ENCODE measurements at places on chromosomes 2 and 18.

DNA sequence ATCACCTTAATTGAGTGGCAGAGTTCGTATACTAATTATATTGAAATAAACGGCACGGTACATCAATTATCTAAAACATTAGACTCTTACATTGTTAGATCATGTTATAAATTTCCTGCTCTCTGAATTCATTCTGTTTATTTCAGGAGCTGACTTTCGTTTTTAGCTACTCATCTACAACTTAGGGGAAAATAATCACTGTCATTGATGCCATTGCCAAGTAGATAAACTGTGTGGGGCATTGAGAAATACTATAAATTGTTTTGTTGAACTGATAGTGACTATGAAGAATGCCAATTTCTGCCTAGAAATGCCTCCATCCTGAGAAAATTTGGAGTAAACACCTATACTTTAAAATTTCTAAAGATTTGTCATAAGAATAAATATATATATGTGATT is 17.5 kb downstream of the ABCB11 start:
- no peak for DNase-seq

- DNase-seq: no peak
Observed at GRCh38 chr2:199869227-199869541, 18.2 kb upstream of the FTCDNL1 start.

- DNase-seq: no peak
Observed at GRCh38 chr2:105383432-105384166, 15.3 kb downstream of the FHL2 start.

DNA sequence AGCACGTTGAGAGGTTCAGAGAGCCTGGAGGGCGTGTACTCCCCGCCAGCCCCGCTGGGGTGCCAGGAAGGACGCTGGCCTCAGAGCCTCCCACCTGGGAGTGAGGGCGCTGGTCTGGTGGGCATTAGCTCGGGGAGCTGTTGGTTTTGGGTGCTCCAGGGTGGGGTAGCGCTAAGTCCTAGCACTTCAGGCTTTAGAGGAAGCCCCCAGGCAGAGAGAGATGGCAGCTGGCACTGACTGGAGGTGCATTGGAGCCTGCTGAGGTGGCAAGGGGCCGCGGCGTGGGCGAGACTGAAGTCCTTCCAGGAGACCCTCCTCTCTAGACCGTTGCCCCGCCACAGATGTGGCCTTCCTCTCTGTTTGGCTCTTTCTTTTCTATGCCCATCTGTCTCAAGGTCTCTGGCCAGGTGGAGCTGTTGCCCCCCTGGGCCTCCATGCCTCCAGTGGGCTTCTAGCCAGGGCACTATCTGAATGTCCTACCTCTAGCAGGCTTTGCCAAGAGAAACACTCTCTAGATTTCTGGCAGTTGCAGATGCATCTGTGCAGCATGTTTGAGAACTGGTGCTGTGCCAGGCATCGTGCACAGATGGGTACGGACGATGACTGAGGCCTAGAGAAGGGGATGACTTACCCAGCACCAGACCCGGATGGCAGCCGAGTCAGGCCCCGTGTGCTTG is 6.6 kb downstream of the CAPN10 start:
- no peak for DNase-seq

DNA sequence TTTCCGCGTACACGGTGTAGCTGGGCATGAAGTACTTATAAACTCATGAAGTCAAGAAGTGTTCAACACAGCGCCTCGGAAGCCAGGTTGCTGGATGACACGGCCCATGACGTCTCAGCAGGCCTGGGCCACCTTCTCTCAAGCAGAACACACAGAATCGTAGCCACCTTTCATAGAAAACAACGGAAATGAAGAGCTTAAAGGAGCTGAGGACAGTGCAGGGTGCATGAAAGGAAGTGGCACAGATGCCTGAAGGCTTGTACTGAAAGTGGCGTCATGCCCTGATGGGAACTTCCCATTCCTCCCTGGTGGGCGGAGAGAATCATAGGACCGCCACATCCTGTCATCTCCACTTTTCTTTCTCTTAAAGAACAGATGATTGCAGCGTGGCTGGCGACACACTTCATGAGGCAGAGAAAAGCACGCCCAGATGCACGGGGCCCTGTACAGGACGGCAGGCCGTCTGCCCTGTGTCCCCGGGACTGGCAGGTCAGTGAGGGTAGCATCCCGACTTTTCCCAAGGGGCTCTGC is 31.1 kb downstream of the HDAC4 start:
- DNase-seq: peak; percentile 27

- DNase-seq: no peak
Observed at GRCh38 chr18:46448347-46448746, 208.7 kb downstream of the LOXHD1 start.

DNA sequence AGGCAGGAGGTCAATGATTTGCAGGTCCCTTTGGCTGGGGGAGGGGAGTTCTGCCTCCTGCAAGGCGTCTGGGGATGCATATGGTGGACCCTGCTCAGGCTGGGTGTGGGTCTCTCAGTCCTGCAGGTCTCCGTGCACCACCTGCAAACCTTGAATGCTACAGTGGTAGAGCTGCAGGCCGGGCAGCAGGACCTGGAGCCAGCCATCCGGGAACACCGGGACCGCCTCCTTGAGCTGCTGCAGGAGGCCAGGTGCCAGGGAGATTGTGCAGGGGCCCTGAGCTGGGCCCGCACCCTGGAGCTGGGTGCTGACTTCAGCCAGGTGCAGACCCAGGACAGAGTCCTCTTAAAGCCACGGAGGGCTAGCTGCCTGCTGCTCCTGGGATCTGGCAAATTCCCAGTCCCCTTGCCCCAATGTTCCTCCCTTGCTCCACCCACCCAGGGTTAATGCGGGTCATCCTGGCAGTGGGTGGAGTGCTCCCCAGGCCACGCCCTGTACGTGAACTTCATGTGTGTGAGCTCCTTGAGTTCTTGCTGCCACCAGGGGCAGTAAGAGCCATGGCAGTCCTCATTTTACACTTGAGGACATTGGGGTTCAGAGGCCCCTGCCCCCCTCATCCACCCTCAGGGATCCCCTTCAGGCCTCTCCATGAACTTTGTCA is 3.1 kb downstream of the PROM2 start:
- no peak for DNase-seq

GRCh38 chr2:220682616-220683015 is 889.5 kb downstream of the EPHA4 start:
- no peak for DNase-seq

Data from stimulated activated CD8-positive, alpha-beta memory T cell treated with anti-CD3 and anti-CD28 coated beads, Interleukin-15, amount 100 ng/mL, for 4 hours (primary cell).